Ovary (tissue), 10 donors: ENCODE measurements at places on chromosomes 13 and 19.

DNA sequence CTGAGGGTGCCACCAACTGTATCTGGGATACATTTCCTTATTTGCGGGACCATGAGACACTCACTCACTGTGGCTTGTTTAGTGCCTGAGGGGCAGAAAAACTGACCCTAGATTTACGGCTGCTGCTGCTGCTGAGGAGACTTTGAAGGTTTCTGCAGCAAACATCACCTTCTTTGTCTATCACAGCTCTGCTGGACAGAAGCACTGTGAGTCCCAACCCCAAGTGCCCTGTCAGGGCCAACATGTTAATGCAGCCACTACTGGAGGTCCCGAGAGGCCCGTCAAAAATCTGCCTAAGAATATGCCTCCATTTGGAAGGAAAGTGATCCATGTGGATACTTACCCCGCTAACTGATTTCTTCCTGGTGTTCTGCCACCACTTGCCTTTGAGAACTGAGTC lies 37.3 kb upstream of the UBL3 start:
- H3K27me3 ChIP-seq = no peaks in the 10 kb centered on the region
- no peak overlapping the region for H3K27ac ChIP-seq
- DNase-seq = no peak

GRCh38 chr19:344625-345319 lies at the start of gene MIER2:
TSS of gene MIER2 (minus strand) at chr19:344796. CDS start at chr19:344782, 14 bp downstream.
- H3K27me3 ChIP-seq = no peaks in the 10 kb centered on the region
- H3K4me1 ChIP-seq = peaks cover 27% of the 10 kb centered on the region
- H3K36me3 ChIP-seq = no peaks in the 10 kb centered on the region
- H3K4me3 ChIP-seq = peak within 1 kb of the TSS; percentile 73
- H3K27ac ChIP-seq = no peak within 1 kb of the TSS
- DNase-seq = peak; percentile 94

DNA sequence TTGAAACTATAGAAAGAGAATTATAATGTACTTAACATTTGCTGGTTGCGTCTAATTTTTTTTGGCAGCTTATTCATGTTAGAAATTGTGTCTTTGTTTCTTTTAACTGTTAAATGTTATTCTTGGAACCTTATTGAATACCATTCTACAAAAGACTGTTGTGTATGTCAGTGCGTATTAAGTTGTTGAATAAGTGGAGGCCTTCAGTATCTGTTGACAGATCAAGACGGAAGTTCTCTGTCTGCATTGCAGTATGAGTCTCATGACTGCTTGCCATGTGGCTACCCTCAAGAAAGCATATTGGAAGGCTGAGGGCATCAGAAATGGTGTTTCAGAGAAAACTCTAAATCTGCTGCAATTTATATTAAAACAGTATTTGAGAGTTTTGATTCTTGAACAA lies 8.5 kb downstream of the UBA2 start:
- H3K4me3 ChIP-seq = no peak overlapping the region
- no peak overlapping the region for H3K27ac ChIP-seq
- peaks cover 4% of the 10 kb centered on the region for H3K4me1 ChIP-seq
- H3K36me3 ChIP-seq = no peaks in the 10 kb centered on the region

DNA sequence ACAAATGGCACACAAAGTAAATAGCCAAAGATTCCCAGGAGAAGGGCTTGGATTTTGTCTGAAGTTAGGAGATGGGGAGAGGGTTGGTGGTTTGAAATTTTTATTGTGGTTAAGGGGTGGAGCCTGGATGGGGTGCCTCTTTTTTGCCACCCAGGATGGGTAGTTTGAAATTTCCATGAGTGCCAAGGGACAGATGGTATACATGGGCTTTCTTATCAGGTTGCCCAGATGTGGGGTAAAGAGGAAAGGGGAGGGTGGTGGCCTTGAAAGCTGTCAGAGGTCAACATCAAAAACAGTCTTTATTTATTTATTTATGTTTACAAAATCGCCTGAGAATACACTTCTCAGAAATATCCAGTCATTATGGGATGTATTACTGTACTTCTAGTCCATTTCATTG lies 46.2 kb downstream of the LMO7 start:
- peaks cover 2% of the 10 kb centered on the region for H3K4me1 ChIP-seq
- no peaks in the 10 kb centered on the region for H3K36me3 ChIP-seq
- H3K27me3 ChIP-seq = no peaks in the 10 kb centered on the region
- H3K27ac ChIP-seq = no peak overlapping the region
- DNase-seq = no peak
- no peak overlapping the region for H3K4me3 ChIP-seq

DNA sequence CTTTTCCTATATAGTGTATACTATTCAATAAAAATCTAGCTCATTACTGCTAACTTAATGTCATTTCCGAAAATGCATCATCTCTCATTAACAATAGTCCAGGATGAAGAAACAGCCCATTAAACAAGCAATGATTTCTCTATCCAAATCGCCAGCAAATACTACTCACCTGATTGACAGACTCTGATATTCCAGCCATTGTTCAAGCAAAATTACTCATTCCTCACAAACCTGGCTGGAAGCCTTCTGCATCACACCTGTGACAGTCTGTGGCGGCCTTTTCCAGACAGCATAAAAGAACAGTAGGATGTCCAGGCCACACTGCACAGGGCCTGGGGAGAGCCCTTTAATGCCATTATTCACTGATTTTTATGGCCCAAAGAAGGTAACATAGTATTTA lies 115.9 kb downstream of the ABCC4 start:
- no peak overlapping the region for H3K4me3 ChIP-seq
- no peak overlapping the region for H3K27ac ChIP-seq
- H3K36me3 ChIP-seq = no peaks in the 10 kb centered on the region
- no peak for DNase-seq

- no peaks in the 10 kb centered on the region for H3K36me3 ChIP-seq
- no peak overlapping the region for H3K4me3 ChIP-seq
- no peak for DNase-seq
Measured at GRCh38 chr13:107765724-107766401, 449.5 kb downstream of the LIG4 start.

- no peak overlapping the region for H3K27ac ChIP-seq
- no peak for DNase-seq
- no peaks in the 10 kb centered on the region for H3K27me3 ChIP-seq
- H3K4me3 ChIP-seq = no peak overlapping the region
Measured at GRCh38 chr13:113142876-113143275, 15.6 kb upstream of the PROZ start.

DNA sequence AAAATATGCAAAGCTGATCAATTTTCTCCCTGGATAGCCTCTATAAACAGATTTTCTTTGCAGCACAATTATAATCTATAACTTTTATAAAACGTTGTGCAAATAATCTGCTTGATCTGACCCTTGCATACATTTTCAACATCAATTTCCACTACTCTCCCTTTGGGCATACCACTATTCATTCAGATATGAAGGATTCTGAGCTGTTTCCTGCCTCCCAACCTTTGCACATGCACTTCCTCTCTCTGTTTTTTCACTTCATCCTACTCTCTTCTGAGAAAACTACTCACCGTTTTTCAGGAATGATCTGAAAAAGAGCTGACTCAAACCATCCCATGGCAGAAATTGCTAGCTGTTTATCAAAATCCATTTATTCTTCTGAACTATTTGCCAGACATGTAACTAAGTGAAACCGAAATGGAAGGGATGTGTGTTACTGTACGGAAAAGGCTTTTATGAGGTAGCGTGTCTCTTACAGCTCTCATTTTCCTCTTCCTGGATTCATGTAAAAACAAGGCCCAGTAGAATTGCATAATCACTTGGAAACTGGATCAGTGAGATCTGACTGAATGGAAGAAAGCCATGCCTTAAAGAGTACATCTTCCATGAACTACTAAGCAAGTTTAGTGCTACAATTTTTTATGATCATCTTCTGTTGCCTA lies 1447.3 kb upstream of the MIR17HG start:
- no peak overlapping the region for H3K27ac ChIP-seq
- H3K36me3 ChIP-seq = no peaks in the 10 kb centered on the region
- no peaks in the 10 kb centered on the region for H3K4me1 ChIP-seq
- no peaks in the 10 kb centered on the region for H3K27me3 ChIP-seq

DNA sequence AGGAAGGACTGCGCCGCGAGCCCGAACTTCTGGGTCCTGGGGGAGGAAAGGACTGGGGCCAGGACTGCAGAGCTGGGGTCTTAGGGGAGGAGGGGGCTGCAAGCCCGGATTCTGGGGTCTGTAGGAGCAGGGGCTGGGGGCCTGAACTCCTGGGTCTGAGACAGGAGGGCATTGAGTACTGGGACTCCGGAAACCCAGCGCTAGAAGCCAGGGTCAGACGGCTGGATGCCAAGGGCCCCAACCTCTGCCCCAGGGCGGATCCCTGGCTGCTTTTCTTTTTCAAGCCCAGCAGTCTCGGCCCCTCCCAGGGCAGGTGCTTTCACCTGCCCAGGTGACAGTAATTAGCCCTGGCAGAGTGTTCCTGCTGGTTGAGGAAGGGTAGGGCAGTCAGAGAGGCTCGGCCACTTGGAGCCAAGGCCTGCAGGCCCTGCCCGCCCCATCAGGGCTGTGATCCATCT lies 2.3 kb downstream of the MYH14 start:
- no peak overlapping the region for H3K4me3 ChIP-seq
- no peak overlapping the region for H3K27ac ChIP-seq
- H3K36me3 ChIP-seq = no peaks in the 10 kb centered on the region
- no peaks in the 10 kb centered on the region for H3K27me3 ChIP-seq
- peaks cover 3% of the 10 kb centered on the region for H3K4me1 ChIP-seq

DNA sequence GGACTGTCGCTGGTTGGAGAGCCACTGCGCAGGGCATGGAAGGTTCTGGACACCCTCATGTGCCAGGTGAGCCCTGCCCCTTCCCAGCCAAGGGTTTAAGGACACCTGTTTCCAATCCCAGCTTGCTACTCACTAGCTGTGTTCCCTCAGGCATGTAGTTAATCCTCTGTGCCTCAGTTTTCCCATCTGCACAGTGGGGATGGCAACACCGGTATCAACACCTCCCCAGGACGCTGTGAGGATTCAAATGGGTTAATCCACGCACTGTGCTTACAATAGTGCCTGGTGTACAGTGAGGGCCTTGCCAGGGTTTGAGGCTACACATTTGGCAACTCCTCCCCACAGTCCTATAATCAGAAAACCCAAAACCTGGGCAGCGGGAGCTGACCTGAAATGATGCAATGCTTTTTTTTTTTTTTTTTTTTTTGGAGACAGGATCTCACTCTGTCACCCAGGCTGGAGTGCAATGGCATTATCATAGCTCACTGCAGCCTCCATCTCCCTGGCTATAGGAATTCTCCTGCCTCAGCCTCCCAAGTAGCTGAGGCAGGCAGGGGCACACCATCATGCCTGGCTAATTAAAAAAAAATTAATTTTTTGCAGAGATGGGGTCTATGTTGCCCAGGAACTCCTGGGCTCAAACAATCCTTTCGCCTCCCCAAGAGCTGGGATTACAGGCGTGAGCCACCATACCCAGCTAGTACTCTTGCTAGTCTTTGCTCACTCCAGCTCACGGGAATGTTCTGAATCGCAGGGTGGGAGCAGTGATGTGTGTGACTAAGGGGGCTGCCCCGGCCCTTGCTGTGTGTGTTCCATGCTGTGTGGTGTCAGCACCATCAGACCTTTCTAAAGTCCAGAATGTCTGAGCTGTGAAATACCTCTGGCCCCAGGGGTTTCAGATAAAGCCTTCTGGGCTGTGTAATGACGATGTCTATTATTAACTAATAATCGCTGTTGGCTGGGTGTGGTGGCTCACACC lies 2.3 kb downstream of the ACP4 start:
- no peak overlapping the region for H3K4me3 ChIP-seq
- no peaks in the 10 kb centered on the region for H3K36me3 ChIP-seq
- no peaks in the 10 kb centered on the region for H3K27me3 ChIP-seq
- DNase-seq = no peak
- no peaks in the 10 kb centered on the region for H3K4me1 ChIP-seq
- no peak overlapping the region for H3K27ac ChIP-seq

DNA sequence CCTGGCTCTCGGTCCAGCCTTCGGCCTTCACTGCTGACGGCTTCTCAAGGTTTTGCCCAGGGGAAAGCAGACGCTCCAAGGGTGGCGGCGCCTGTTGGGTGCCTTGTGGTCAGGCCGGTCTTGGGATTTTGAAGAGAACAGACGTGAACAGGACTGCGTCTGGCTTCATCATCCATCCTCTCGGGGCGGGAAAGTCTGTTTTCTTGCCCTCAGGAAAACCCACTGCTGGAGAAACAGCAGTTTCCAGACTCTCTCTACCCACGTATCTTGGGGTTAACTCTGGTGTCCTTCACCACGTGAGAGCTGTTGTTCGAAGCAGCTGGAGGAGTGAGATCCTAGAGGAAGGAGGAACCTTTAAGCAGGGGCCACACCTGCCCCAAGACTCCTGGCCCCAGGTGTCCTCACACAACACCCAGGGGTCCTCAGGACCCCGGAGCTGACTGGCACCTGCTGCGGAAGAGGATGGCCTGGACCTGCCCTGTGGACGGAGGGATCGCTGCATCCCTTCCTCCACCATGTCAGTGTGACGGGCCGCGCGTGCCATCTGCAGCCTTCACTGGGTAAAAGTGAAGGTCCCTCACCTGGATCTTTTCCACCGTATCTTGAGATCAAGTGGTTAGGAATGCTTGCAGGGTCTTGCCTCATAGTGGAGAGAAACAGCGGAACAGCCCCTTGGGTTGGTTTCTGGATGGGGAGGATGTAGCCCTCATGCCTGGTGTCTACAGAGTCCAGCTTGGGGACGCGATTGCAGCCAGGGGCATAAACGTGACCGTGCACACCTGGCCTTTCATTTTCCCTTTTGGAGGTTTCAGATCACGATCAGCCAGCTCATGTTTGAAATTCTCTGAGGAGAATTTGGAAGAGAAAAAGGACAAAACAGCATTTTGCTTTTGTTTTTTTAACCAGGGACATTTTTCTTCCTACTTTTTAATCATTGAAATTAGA lies 69.5 kb upstream of the MCF2L start:
- no peak overlapping the region for H3K4me3 ChIP-seq
- no peaks in the 10 kb centered on the region for H3K36me3 ChIP-seq
- DNase-seq = peak; percentile 12
- H3K27me3 ChIP-seq = no peaks in the 10 kb centered on the region

DNA sequence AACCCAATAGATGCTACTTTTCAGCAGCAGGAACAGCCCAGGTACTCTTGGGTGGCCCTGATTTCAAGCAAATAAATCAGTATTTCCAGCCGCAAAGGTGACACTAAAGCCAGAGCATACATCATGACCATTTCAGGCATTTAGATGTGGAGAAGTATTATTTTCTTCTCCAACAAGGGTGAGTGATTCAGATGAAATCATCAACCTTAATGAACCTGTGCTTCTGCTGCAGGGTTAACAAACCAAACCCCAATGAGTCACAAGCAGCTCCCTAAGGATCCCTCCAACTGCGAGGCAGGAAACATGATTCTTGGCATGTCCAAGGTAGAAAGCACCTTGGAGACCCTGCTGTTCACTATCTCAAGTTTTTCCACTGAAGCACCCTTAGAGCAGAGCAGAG lies 32.7 kb downstream of the MBNL2 start:
- H3K36me3 ChIP-seq = no peaks in the 10 kb centered on the region
- peaks cover 34% of the 10 kb centered on the region for H3K4me1 ChIP-seq
- DNase-seq = no peak
- H3K27me3 ChIP-seq = no peaks in the 10 kb centered on the region
- no peak overlapping the region for H3K27ac ChIP-seq
